Nucleus accumbens (tissue), 56 donors: ENCODE measurements at places on chromosomes 6 and 20.

- no peak for DNase-seq
These were observed 60.4 kb upstream of the FOXQ1 start for GRCh38 chr6:1251198-1252155.

GRCh38 chr6:141829566-141830360, 303.0 kb upstream of the GJE1 start:
- DNase-seq, result no peak

DNA sequence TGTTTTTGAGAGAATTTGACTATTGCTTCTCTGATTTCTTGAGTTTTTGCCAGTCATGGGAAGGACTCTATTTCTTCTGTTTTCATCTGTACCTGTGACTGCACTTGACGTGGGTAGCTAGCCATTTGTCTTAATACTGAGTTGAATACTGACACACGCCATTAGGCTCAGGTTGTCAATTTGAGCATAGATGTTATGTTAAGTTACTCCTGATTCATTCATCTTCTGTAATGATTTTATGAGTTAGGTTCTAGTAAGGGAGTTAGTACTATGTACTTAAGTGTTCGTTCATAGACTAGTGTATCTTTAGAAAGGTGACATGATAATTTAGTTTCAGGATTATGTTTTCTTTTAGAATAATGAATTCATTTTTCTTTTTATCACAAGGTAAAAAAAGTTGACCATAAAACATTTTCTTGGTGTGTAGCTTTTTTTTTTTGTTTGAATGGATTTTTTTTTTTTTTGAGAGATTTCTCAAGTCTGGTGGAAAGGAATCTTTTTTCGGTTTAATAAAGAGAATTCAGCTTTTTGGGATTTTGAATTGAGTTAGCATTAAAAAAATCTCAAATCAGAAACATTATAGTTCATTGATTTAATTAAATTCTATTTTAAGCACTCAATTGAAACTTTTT, 1.7 kb downstream of the AFDN start:
- no peak for DNase-seq

GRCh38 chr6:99467509-99468106, 42.5 kb upstream of the PNISR start:
- no peak for DNase-seq

DNA sequence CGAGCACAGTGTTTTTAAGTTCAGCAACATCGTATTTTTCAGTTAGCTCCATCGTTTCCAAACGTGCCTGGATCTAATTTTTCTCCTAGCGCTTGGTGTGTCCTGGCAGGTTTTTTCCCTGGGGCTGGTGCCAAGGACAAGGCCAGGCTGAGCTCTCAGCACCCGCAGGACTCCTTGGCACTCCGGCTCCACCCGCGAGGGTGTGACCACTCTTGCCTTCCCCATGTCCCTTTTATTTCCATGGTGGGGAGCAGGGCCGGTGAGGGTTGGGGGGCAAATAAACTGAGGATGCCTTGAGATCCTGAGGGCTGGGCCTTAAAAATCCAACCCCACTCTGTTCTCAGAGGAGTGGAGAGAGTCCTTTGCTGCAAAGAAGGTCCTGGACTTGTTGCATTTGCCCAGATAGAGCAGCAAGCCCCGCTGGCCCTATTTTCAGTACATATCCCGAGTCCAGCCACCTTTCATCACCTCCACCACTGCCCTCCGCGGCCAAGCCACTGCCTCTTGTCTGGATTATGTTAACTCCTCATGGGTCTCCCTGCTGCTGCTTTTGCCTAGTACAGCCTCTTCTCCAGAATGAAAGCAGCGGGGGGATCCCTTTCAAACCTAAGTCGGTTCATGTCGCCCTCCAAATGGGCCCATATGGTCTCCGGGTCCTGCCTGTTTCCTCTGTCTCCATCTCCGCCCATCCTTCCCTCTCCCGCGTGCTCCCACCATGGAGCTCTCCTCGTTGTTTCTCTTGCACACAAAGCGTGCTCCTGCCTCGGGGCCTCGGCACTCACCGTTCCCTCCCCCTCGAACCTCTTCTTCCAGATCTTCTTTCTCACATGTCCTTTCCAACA, 4.5 kb upstream of the RAB44 start:
- DNase-seq, result no peak

DNA sequence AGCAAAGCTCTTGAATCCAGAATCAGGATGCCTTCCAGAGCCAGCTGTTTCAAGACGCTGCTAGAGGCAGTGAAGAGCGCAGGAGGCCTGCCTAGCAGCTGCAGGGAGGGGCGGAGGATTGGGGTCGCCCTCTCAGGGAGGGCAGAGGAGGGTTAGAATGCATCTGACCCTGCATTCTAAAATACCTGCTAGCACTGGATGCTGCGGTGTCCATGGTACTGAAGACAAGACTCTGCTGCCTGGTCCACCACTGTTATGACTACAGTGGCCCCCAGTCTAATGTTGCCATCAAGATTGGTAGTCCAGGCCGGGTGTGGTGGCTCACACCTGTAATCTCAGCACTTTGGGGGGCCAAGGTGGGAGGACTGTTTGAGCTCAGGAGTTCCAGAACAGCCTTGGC, 193.7 kb upstream of the PROKR2 start:
- no peak for DNase-seq

DNA sequence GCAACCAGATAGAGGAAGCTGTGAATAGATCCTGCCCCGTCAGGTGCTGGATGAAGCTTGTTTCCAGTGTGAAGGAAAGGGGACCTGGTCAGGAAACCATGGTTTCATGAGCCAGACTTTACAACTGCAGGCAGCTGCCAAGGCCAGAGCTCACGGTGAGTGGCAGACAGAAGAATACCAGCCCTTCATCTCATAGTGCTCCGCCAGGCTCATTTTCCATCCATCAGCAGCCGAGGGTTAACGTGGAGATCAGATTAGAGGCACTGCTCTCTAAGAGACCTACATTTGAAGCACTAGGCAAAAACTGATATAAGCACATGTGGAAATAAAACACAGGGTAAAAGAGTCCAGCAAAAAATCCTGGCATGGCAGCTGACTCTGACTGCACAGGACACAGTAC, 172.4 kb downstream of the CD24 start:
- DNase-seq, result no peak

DNA sequence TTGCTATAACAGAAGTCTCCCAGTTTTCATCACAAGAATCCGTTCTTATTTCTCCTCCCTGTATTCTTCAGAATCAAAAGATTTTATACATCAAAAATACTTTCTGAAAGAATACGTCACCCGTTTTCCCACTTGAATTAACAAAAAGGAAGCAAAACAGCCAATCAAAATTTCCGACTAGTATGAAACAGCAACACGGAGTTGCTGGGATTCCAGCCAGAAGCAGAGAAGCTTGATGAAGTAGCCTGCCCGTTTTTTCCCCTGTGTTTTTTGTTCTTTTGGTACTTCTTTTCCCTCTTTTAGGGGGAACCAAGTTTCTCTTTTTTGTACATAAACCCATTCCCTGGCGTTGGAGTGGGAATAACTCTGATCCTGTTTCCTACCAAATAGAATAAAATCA, 14.6 kb downstream of the TXLNB start:
- DNase-seq, result no peak

DNA sequence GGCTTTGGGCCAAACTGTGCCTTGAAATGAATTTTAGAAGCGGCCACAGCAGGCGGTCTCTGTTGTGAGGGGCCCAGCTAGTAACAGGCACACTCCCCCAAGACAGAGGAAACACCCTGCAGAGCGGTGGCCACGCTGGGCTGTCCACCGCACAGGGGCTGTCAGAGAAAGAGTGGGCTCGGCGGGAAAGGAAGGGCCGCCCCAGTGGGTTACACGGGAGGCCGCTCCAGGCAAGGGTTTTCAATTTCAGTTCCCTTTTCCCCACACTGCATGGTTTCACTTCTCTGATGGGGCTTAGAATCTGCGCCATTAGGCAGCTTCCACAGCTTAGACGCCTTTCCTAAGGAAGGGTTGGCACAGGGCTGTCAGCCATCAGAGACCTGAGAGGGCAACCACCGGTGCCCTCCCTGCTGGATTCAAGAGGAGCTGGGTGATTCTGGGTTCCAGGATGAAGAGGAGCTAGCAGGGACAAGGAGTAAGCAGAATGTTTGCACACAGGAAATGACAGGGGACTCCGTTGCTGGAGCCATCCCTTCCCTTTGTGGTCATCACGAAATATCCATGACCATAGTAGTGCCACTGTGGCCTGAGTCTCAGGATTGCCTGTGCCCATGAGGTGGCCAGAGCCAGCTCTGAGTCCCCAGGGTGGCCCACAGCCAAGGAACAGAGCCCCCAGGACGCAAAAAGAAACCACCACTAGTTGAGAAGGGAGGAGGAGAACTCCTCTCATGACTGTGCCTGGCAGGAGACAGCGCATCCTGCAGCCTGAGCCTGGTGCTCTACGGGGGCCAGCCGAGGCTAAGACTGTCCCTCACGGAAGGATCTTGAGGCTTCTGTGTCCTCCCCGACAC, 282.7 kb downstream of the NRN1 start:
- no peak for DNase-seq

DNA sequence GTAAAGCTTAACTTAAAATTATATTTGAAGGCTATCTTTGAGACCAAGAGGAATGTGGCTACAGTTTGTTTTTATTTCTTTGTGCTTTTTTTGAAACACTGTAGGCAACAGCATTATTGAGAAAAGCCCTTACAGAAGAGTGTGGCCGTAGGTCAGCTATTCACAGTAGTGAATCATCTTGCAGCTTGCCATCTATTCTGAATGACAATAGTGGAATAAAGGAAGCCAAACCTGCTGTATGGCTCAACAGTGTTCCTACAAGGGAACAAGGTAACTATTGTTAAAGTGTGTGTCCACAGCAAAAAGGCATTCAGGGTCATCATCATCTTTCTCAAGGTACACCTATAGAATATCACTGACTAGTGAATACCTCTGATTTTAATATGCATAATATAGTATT, 88.5 kb downstream of the KIZ start:
- DNase-seq, result no peak
